Mucosa of descending colon (tissue), 3 donors: ENCODE measurements at places on chromosomes 7 and 10. TPM values are rescaled to one million over a fixed set of nuclear protein-coding genes. Genes with fewer than 3 reads are reported as not detected.

DNA sequence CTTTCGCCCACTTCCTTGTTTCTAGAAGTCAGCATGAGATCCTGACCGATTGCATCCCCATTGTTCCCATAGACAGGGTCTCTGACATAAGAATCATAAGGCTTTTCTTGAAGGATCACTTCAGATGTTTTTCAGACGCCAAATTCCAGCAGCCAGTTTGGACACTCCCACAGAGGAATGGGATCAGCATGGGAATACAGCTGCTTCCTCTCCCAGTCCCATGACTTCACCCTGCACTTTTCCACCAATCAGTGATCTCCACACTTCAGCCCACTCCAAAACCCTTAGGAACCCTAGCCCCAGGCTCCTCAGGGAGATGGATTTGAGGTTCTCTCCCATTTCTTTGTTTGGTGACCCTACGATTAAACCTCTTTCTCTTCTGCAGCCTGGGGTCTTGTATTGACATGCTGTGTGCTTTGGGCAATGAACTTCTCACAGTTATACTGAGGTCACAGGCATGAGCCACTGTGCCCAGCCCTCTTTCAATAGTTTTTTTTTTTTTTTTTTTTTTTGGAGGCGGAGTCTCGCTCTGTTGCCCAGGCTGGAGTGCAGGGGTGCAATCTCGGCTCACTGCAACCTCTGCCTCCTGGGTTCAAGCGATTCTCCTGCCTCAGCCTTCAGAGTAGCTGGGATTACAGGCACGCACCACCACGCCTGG is 52.8 kb upstream of the CHST3 start:
- DNase-seq, result no peak

The GIMAP6 gene
- total RNA-seq, result 7.5 TPM

The NPTX2 gene
- total RNA-seq, result 2.2 TPM

- DNase-seq, result peak; percentile 92
Measured at GRCh38 chr10:96832721-96833219, 672 bp downstream of the LCOR start.

- no peak for DNase-seq
Measured at GRCh38 chr7:70590126-70590854, 541.7 kb upstream of the GALNT17 start.

The BICC1 gene
- total RNA-seq, result 1.1 TPM

DNA sequence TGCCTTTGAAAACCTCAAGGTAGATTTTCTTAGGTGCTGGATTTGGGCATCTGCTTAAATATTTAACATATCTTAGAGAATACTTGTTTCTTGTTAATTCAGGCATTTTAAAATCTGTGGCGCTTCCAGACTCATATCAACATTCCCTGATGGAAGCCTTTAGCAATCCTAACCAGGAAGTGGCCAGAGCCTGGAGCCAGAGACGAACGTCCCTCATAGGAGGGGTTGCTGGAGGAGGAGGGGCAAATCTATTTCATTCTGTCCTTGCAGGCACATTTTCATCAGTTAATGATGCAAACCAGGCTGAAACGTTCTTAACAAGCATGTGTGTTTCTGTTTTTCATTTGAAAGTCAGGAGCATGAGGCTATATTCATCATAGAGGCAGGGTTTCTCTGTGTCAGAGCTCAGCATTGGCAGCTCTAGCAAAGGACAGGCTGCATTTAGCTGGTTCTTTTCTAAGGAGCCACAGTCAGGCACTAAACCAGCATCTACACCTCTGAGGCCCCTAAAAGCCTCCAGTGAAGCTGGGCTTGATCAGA is 17.8 kb upstream of the IFIT2 start:
- DNase-seq, result peak; percentile 39

DNA sequence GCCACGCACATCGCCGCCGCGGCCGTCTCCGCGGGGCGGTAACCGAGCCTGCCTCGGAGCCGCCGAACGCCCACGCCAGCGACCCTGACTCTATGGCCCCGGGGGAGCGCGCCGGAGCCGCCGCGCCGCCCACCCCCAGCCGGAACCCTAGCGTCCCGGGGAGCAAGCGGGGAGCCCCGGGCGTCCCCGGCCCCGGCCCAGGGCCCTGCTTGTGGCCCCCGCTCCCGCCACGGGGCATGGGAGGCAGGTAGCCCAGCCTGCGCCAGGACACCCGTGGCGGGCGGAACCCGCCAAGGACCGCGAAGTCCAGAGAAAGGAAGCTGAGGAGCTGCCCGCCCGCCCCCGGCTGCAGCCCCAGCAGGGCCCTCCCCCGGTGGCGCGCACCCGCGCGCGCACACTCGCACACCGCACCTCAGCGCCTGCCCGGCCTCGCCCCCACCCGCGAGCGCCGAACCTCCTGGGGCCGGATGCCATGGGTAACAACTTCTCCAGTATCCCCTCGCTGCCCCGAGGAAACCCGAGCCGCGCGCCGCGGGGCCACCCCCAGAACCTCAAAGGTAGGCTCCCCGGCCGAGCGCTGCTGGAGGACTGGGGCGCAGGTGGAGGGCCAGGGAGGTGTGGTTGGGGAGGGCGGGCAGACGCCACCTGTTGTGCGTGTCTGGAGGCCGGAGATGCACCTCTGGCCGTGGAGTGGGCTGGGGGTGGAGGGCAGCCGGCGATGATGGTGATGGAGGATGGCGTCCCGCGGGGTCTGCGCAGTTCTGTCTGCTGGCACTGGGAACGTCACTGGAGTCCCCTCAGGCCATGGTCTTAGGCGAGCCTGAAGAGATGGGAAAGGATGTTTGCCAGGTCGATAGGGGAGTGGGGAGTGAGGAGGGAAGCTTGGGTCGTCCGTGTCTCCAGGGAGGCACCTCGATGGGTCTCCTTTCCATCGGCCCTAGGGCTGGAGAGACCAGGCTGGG is 692 bp downstream of the NEURL1 start:
- no peak for DNase-seq

DNA sequence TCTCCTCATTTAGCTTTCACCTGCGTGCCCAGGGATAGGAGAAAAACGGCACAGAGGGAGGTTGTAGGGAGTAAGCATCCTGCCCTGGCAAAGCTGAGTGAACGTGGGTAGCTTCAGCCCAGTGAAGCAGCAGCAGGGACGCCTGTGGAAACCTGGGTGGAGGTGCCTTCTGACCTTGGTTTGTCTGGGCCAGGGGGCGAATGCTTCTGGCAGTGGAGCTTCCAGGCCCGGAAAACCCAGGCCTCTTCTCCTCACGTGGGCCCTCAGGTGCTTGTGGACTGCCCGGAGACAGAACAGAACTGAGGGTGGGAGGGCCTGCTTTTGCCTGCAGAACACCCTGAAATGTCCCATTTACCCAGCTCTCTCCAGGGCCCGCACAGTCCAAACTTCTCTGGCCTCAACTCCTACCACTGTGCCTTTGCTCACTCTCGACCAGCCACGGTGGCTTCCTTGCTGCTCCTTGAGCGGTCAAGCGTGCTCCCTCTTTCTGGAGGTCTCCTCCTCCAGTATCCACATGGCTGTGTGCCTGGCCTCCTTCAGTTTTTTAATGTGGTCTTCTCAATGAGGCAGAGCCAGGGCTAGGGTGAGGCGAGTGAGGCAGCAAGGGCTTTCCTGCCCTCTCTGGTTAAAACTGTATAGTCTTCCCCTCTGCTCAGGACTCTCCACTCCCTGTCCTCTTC is 62.4 kb downstream of the TMEM209 start:
- no peak for DNase-seq

The LRRN3 gene
- total RNA-seq, result 0.29 TPM

The SLC26A5 gene
- total RNA-seq, result 0.19 TPM

The NUPR2 gene
- 1.1 TPM for total RNA-seq

- DNase-seq, result no peak
Measured at GRCh38 chr7:2131341-2131740, 101.4 kb downstream of the MAD1L1 start.

The NAMPT gene
- 102 TPM for total RNA-seq

GRCh38 chr7:66928388-66928787 is 7.4 kb downstream of the TMEM248 start:
- DNase-seq, result no peak

DNA sequence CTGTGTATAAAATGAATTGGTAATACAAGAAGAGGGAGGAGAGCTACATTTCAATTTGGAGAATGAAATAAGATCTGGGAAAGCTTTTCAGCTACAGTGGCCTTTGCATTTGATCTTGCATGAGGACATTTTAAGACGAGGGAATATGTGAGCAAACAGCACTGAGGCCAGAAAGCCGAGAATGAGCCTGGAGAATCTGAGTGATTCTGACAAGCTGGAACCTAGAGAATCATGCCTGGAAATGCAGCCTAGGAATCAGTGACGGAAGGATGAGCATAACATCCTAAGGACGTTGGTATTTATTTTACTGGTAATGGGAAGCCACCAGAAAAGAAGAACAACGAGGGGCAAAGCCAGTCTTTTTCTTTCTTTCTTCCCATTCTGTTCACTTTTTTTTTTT is 44.3 kb downstream of the ARL5B start:
- no peak for DNase-seq

- no peak for DNase-seq
Measured at GRCh38 chr10:20033476-20033875, 217.2 kb downstream of the PLXDC2 start.

- DNase-seq, result no peak
Measured at GRCh38 chr10:71989661-71990454, 25.7 kb downstream of the CHST3 start.

DNA sequence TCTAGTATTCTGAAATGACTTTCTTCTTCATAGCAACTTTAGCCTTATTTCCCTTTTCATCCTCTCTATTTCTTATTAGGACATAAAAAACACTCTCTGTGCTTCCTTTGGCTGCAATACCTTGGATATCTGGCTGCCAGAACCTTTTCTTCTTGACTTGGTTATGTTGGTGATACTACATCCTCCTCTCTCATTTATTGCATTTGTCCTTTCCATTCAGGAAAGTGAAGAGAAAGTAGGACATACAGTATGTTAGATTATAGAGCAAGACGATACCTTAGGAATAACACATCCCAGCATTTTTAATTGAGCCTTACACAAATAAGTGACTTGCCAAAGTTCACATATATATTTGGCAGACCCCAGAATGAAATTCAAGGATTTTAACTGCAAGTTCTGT is 210.1 kb upstream of the PPP1R3A start:
- no peak for DNase-seq

GRCh38 chr7:151663382-151664100 is 143.8 kb upstream of the RHEB start:
- DNase-seq, result no peak

GRCh38 chr10:120039046-120039445 is 146.5 kb downstream of the SEC23IP start:
- DNase-seq, result no peak

The RPP30 gene
- 24.3 TPM for total RNA-seq

GRCh38 chr7:11843113-11843765 is 11.2 kb upstream of the THSD7A start:
- DNase-seq, result no peak

DNA sequence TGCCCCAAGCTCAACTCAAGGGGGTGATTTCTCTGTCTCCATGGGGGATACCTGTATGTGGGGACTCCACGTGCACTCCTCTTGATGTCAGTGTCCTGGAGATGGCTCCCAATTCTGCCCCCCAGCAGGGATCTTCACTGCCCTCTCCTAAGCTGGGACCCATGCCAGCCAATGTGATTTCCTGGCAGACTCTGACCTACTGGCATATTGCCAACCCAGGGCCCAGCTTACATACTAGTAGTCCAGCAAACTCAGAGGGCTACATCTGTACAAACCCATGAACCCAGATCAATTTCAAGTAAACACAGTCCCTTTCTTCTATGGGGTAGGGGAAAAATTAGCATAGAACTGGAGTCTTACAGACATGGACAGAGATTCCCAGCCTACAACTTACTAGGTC is 26.2 kb upstream of the BMPR1A start:
- peak; percentile 74 for DNase-seq

The PLEKHS1 gene
- total RNA-seq, result 5.3 TPM

The REEP3 gene
- 61.2 TPM for total RNA-seq

GRCh38 chr7:151342102-151342646 is 562 bp downstream of the NUB1 start:
- DNase-seq, result no peak

DNA sequence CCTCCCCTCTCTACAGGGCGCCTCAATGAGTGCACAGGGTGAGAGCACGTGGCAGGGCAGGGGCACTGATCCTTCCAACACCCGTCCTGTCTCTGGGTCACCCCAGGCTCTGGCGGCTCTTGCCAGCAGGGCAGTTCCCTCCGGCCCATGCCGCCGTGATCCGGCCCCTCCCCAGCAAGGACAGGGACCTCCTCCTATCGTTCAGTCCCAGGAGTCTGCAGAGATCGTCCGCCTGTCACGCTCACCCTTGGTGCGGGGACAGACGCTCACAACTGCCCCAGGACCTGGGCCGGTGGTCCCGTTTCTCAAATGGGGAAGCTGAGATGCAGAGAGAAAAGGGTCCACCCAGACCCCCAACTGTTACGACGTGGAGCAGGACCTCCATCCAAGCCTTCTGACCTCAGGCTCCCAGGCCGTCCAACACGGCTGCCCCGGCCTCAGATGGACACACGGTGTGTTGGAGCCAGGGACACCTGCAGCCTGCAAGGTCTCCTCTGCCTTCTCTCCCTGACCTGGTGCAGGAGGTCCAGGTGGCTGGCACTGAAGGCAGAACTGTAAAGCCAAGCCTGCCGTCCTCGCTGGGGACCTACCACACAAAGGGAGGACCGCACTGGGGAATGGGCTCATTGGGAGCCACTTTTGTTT is 248.9 kb downstream of the ELFN1 start:
- no peak for DNase-seq

The ZNF804B gene
- total RNA-seq, result not detected

The ENTPD1 gene
- total RNA-seq, result 7.1 TPM

- no peak for DNase-seq
Measured at GRCh38 chr10:30169342-30169741, 110.0 kb upstream of the JCAD start.

DNA sequence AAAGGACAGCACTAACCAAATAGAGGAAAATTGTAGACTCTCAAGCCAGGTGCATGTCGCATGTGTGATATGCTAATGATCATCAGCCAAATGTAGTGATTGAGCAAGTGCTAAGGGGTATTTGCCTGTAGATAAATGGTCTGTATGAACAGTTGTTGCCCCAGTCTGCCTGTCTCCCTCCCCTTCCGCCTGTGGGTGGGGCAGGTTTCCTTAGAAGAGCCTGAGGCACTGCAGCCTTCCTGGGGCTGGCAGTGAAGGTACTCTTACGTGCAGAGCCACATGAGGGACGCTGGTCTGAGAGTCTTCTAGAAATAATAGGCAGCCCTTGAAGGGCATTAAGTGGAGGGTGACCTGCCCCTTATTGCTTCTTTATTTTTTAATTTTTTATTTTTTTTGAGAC is 152.1 kb downstream of the SNX10 start:
- DNase-seq, result no peak

The TAS2R3 gene
- 1.8 TPM for total RNA-seq

DNA sequence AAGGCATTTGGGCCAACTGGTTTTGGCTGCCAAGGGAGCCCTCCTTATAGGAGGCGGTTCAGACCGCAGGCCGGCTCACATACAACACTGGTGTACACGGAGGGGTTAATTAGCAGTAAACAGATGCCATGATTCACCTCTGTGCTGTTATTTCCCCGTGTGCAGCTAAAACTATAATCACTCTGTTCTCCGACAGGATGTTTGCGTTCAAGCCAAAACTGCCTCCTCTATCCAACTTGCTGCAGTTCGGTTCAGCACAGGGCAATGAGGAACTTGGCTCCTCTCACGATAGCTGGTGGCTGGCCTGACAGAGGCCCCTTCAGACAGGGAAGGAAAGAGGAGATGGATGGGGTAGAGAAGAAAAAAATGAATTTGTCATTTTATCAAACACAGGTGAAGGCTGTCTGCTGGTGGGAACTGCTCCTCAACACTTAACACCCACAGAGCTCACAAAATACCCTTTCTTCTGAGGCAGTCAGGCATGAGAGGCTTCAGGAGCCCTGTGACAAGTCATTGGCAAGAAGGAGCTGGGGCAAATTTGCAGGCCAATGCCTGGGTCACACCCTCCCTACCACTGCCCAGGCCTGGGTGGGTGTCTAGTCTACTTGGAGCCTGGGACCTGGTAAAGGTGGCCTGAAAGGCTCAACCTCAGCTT is 24.0 kb downstream of the KCNMA1 start:
- DNase-seq, result no peak

GRCh38 chr7:158094671-158095226 is 492.9 kb downstream of the PTPRN2 start:
- DNase-seq, result no peak
